ENCODE measurements at places on chromosomes 11 and 22. TPM values are rescaled to one million over a fixed set of nuclear protein-coding genes. Genes with fewer than 3 reads are reported as not detected.
A peak's percentile ranks its signal among the peaks of the same experiment; 100 is the strongest.

The TMPRSS4 gene
- total RNA-seq = not detected

DNA sequence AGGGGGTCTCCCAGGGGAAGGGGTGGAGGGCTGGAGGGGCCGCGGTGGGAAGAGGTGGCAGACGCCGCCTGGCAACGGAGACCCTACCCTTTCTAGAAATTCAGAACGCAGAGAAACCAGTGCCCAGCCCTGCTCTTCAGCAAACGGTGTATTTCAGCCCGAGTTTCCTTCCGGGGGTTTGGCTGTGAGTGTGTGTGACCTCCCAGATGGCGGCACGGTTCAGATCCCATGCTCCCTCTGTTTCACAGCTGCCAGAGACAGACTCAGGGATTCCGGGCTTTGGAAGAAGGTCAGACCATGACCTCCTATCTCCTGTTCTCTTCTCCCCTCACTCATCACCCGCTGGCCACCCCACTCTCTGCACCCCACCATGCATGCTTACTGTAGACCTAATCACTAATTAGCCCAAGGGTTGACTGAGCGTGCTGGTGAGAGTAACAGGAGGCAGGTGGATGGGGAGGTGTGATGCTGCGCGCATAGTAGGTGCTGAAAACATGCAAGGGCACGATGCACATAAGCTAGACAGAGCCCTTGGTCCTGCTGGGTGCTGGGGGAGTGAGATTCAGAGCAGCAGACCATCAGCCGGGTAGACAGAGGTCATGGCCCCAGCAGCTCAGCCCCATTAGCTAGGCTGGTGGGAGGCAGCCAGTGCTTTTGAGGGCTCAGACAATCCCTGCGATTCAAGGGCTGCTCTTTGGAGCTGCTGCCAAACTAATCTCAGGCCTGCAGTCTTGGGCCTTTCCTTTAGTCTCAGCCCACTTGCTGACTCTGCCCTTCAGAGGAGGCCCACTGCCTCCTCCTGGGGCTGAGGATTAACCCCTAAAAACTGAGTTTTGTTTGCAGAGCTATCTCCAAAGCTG, 256.5 kb upstream of the CADM1 start:
- H3K4me3 ChIP-seq = peak overlapping the region; percentile 70
- no peak for DNase-seq
- peaks cover 16% of the 10 kb centered on the region for H3K4me1 ChIP-seq
- H3K27me3 ChIP-seq = no peaks in the 10 kb centered on the region
- no peaks in the 10 kb centered on the region for H3K36me3 ChIP-seq
- H3K27ac ChIP-seq = peak overlapping the region; percentile 70

- peak overlapping the region; percentile 71 for H3K4me3 ChIP-seq
- peaks cover 77% of the 10 kb centered on the region for H3K4me1 ChIP-seq
- H3K36me3 ChIP-seq = no peaks in the 10 kb centered on the region
- no peak for DNase-seq
- peak overlapping the region; percentile 86 for H3K27ac ChIP-seq
Observed at GRCh38 chr11:44950031-44950624, 555 bp downstream of the TP53I11 start.

The KCNK4 gene
- not detected for total RNA-seq

GRCh38 chr11:112267188-112267591, 6.5 kb upstream of the PLET1 start:
- no peak overlapping the region for H3K27ac ChIP-seq
- no peak for DNase-seq
- H3K4me1 ChIP-seq = no peaks in the 10 kb centered on the region
- no peaks in the 10 kb centered on the region for H3K27me3 ChIP-seq

DNA sequence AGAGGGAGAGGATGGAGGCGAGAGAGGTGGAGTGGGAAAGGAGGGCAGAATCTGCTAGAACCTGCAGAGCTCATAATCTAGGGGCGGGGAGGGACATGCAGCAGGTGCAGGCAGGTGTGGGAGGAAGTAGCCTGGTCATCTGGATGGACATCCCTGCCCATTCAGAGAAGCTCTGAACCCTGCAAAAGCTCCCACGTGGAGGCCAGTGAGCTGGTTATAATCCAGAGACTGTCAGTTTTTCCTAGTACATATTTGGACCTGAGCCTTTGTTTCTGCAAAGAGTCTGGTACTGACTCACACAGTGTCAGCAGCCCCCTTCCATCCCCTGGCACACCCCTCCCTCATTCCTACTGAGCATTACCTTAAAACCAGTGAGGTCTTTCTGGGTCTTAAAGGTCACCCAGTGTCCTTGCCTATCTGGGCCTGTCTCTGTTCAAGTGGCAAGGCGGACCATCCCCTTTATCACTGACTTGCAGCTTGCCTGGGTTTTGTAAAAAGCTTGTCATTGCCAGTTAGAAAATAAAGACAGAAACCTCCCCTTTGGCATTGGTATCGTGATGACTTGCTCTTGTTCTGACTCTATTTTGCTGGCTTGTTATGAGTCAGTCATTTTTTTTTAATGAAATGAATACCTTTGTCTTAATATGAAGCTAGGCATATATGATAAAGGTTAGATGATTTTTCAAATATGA, 26.1 kb downstream of the PTPRJ start:
- no peak overlapping the region for H3K27ac ChIP-seq
- H3K4me3 ChIP-seq = no peak overlapping the region
- no peaks in the 10 kb centered on the region for H3K4me1 ChIP-seq
- no peaks in the 10 kb centered on the region for H3K36me3 ChIP-seq
- H3K27me3 ChIP-seq = no peaks in the 10 kb centered on the region
- no peak for DNase-seq

DNA sequence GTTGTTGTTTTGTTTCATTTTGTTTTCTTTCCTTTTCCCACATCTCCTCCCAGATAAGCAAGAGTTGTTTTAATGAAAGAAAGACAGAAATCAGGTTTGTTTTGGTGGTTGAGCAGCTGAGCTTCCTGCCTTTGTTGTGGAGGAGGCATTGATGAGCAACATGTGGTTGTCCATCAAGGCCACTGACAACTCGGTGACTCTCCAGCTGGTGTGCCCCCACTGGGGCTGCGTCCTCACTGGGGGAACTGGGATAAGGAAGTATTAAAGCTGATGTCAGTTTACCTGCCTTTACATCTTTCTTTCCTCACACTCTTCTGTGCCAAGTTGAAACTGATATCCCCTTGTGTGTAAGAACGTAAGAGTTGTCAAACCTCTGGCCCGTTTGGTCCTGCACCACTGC, 5.9 kb downstream of the VPS26B start:
- peaks cover 6% of the 10 kb centered on the region for H3K36me3 ChIP-seq
- no peak for DNase-seq
- no peak overlapping the region for H3K4me3 ChIP-seq
- H3K27ac ChIP-seq = no peak overlapping the region
- H3K4me1 ChIP-seq = peaks cover 72% of the 10 kb centered on the region

GRCh38 chr11:125350206-125351032, 145.6 kb downstream of the FEZ1 start:
- DNase-seq = no peak
- no peaks in the 10 kb centered on the region for H3K36me3 ChIP-seq
- no peaks in the 10 kb centered on the region for H3K27me3 ChIP-seq
- H3K27ac ChIP-seq = no peak overlapping the region
- H3K4me3 ChIP-seq = no peak overlapping the region

- no peaks in the 10 kb centered on the region for H3K27me3 ChIP-seq
- H3K27ac ChIP-seq = no peak overlapping the region
- DNase-seq = no peak
- H3K36me3 ChIP-seq = no peaks in the 10 kb centered on the region
- H3K4me3 ChIP-seq = no peak overlapping the region
- H3K4me1 ChIP-seq = no peaks in the 10 kb centered on the region
Observed at GRCh38 chr11:77497368-77497767, 23.5 kb upstream of the PAK1 start.

- no peaks in the 10 kb centered on the region for H3K4me1 ChIP-seq
- no peaks in the 10 kb centered on the region for H3K27me3 ChIP-seq
- no peak overlapping the region for H3K4me3 ChIP-seq
- no peak for DNase-seq
- no peaks in the 10 kb centered on the region for H3K36me3 ChIP-seq
Observed at GRCh38 chr11:37370817-37371216, 772.8 kb upstream of the RAG2 start.

DNA sequence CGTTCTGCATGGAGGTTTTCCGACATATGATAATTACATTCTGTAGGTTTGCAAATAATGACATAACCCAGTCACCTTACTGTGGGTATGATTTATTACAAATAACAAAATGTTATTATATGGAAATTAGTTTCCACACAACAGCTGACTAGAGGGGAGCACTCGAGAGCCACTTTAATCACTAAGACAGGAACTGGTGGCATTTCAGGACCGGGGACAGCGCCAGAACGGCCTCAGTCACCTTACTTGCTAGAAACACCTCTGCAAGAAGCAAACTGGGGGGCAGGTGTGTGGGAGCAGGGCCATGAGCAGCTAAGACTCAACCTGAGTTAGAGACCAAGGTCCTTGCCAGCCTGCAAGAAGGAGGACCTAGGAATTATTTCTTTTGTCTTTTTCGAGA, 199.9 kb downstream of the DSCAML1 start:
- H3K36me3 ChIP-seq = no peaks in the 10 kb centered on the region
- no peaks in the 10 kb centered on the region for H3K4me1 ChIP-seq
- H3K27me3 ChIP-seq = no peaks in the 10 kb centered on the region
- H3K4me3 ChIP-seq = no peak overlapping the region
- no peak overlapping the region for H3K27ac ChIP-seq

The FAM180B gene
- not detected for total RNA-seq

The TRPC6 gene
- total RNA-seq = 0.93 TPM

All from right atrium auricular region (tissue), 2 donors.